T follicular helper cell (primary cell): ENCODE measurements at places on chromosomes 2 and 18.

GRCh38 chr2:236745420-236746210 lies 176.0 kb downstream of the ACKR3 start:
- no peak for DNase-seq

DNA sequence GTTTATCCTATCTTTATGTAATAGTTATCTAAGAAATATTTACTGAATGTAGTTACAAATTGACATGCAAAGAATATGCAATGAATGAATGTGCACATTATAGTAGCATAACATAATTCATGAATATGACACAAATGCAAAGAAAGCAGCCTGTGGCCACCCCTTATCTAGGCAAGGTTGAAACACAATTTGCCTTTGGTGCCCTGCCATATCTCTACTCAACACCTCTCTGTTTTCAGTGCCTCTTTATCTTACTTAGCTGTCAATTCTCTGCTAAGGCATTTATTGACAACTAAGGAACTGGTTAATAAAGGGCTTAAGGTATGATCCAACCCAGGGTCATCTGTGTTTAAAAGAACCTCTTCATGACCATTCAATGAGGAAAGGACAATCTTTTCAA lies 18.9 kb downstream of the REV1 start:
- DNase-seq, result no peak

GRCh38 chr2:230868161-230868946 lies 3.6 kb downstream of the ITM2C start:
- no peak for DNase-seq

- DNase-seq, result no peak
Measured at GRCh38 chr2:11592671-11593574, 59.1 kb downstream of the GREB1 start.

GRCh38 chr2:168604252-168604651 lies 148.2 kb downstream of the CERS6 start:
- DNase-seq, result no peak

- no peak for DNase-seq
Measured at GRCh38 chr18:7987284-7987976, 420.3 kb downstream of the PTPRM start.

- no peak for DNase-seq
Measured at GRCh38 chr2:149924028-149924427, 336.5 kb upstream of the MMADHC start.

DNA sequence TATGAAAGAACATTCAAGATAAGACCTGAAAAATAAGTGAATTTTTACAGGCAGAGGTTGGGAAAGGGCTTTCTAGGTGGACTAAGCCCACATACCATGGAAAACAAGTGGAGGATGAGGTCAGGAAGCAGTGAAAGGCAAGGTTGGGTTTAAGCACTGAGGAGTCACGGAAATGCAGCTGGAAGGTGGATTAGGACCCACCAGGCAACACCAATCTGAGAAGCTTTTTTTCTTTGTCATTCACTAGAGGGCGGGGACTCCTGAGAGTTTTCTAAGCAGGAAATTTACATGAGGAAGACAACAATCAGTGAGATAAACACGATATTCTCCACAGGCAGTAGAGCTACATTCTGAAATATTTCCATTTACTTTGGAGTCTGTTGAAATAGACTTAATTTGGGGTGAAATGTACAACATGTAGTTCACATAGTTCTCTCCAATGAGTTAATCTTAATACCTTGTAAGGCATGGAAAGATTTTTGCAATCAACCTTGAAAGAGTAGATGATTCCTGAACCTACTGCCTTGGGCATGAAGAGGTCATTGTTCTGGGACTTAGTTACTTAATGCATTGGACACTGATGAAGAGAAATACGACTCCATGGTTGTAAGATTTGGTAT lies 40.7 kb downstream of the VIT start:
- DNase-seq, result no peak

- no peak for DNase-seq
Measured at GRCh38 chr2:215969131-215969841, 44.1 kb downstream of the MREG start.

GRCh38 chr2:84963692-84964405 lies 7.1 kb upstream of the KCMF1 start:
- DNase-seq, result no peak

- no peak for DNase-seq
Measured at GRCh38 chr2:120779781-120780283, 44.2 kb downstream of the GLI2 start.

- DNase-seq, result no peak
Measured at GRCh38 chr2:236472720-236473495, 96.7 kb upstream of the ACKR3 start.

GRCh38 chr2:59250307-59250677 lies 1009.2 kb upstream of the FANCL start:
- DNase-seq, result no peak

GRCh38 chr2:189013671-189014448 lies 39.7 kb downstream of the COL3A1 start:
- DNase-seq, result no peak

- DNase-seq, result no peak
Measured at GRCh38 chr2:174663550-174663949, 65.9 kb upstream of the WIPF1 start.

DNA sequence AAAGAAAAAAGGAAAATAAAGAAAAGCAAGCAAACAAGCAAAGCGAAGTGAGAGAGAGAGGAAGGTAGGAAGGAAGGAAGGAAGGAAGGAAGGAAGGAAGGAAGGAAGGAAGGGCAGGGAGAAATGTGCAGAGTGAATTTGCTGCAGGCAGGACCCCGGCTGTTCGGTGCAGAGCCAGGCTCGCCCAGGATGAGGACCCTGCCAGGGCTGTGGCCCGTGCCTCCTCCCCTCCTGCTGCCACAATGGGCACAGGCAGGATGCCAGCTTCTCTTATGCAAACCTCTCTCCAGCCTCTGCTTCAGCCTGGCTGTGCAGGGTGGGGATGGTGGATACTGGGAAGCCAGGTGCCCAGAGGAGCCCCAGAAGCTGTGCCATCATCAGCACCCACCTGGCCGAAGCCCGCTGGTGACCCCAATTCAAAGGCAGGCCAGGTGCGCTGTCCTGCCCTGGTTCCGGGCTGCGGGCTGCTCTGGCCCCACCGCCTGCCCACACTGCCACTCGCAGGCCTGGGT lies 3.2 kb downstream of the GPR17 start:
- DNase-seq, result no peak

- DNase-seq, result no peak
Measured at GRCh38 chr2:68237404-68237803, 14.9 kb downstream of the PPP3R1 start.

DNA sequence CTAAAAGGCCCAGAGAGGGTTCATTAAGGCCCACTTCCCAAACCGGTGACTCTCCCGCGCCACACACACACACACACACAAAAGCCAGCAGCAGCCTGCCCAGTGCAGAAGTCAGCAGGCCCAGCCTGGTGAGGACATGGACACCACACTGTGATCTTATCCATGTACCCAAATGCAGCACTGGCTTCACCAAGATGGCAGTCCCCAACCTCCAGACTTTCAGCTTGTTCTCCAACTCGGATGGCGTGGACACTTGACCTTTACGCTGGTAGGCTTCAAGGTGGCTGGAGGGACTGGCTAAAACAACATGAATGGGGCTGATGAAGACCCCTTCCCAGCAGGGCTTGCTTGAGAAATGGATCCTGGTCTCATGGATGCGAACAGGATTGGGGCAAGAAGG lies 50.4 kb downstream of the TNS1 start:
- DNase-seq, result no peak

DNA sequence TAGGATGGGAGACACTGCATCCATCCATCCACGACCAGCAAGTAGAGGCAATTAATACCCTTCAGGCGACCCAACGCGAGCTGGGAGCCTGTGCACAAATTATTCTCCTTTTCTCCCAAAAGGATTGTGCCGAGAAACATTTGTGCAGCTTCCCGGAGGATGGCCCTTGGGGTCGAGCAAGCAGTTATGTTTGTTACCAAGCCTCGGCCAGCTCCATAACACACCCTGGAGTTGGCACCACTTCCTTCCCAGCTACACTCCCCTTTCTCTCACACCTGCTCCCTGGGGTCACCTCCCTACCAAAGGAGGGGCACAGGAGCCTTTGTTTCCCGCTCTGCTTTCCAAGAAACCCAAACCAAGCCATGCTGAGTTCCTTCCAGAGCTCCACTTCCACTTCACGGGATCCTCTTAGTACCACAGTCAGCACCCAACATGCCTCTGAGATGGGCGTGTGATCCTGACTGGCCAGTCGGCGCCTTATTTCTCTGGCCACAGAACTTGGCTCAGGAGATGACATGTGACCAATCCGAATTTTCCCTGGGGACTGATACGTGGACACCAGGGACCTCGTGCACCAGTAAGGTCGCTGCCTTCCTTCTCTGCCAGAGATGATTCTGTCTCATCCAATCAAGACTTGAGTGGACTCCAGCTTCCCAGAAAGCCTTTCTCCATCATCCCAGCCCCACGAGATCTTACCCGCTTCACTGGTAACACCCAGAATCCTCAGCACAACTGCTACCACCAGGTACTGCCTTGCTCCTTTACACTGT lies 28.5 kb downstream of the GPR55 start:
- no peak for DNase-seq

DNA sequence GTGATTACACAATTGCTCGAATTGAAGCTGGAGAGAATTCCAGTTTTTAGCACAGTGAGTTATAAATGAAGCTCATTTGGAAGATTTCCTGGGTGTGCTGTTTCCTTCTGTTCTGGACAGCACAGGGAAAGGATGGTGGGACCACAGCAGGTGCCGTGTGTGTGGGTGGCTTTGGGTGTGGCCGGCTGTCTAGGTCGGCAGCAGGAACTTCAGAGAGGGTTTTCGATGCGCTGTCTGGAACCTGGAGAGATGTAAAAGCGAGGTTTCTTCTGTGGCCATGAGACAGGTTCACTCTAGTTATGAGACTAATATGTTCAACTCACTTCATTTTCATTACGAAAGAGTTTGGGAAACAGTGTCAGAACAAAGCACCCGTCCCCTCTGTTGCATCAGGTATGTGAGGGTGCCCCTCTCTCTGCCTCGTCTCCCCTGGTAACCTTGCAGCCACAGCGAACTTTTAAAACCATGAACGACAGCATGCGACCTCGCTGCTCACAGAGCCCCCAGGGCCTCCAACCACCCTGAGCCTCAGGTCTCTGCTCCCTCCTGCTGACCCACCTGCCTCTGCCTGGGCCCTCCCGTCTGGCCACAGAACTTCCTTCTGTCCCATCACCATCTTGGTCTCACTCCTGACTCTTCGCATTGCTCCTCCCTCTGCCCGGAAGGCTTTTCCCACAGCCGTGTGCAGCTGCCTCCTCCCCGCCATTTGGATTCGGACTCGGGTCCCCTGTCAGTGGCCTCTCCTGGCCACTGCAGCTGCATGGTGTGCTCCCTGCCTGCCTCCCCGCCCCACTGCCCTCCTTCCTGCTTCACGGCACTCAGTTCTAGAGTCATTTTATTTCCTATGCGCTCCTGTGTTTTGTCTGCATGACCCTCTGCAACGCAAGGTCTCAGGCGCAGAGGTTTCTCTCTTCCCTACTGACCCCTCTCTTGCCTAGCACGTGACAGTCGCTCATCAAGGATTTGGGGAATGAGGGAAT lies 151.2 kb downstream of the NDUFA10 start:
- DNase-seq, result no peak

DNA sequence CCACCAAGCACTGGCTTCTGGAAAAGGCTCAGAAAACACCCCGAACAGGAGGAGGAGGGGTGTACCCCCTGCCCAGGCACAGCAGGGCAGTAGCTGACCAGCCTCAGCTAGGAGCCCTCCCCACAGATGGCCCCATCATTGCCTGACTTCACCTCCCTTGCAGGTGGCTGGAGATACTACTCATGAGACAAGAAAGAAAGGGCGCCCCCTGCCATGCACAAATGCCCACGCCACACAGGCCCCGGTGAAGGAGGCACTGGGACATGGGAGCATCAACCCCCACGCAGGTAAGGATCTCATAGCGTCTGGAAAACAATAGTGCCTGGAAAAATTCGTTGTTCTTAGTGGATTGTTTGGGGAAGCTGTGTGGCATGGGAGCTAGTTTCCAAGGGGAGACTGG lies 240.6 kb downstream of the TFCP2L1 start:
- no peak for DNase-seq

- DNase-seq, result no peak
Measured at GRCh38 chr2:34901739-34902138, 1302.6 kb upstream of the FAM98A start.

GRCh38 chr2:201116115-201116958 lies at the start of gene CFLAR:
TSS of gene CFLAR (plus strand) at chr2:201116164. CDS start at chr2:201129866, 13,702 bp downstream.
- DNase-seq, result peak; percentile 62

DNA sequence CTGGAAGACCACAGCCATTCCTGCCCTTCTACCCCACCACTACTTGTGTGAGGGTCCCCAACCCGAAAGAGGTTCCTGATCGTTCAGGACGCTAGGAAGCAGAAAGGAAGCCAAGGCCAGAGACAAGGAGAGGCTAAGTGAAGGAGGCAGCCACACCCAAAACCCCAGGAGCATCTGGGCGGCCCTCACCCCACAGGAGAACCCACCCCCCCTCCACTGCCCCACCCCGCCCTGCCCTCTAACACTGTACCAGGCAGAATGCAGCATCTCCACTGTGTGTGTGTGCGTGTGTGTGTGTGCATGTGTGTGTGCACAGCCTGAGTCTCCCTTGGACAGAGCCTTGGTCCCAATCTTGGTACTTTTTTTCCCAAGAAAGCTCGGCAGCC lies 207.5 kb upstream of the HAAO start:
- DNase-seq, result no peak

DNA sequence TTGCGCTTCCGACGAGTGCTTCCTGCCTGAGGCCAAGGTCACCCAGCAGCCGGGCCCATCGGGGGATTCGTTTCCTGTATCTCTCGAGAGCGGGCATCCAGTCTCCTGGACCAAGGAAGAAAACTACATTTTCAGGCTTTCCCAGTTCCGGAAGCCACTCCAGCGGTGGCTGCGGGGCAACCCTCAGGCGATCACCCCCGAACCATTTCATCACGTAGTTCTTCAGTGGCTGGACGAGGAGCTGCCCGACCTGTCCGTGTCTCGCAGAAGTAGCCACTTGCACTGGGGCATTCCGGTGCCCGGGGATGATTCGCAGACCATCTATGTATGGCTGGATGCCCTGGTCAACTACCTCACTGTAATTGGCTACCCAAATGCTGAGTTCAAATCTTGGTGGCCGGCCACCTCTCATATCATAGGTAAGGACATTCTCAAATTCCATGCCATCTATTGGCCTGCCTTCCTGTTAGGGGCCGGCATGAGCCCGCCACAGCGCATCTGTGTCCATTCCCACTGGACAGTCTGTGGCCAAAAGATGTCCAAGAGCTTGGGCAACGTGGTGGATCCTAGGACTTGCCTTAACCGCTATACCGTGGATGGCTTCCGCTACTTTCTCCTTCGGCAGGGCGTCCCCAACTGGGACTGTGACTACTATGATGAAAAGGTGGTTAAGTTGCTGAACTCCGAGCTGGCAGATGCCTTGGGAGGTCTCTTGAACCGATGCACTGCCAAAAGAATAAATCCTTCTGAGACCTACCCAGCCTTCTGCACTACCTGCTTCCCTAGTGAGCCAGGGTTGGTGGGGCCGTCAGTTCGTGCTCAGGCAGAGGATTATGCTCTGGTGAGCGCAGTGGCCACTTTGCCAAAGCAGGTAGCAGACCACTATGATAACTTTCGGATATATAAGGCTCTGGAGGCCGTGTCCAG lies 1.0 kb downstream of the MARS2 start:
- DNase-seq, result no peak

DNA sequence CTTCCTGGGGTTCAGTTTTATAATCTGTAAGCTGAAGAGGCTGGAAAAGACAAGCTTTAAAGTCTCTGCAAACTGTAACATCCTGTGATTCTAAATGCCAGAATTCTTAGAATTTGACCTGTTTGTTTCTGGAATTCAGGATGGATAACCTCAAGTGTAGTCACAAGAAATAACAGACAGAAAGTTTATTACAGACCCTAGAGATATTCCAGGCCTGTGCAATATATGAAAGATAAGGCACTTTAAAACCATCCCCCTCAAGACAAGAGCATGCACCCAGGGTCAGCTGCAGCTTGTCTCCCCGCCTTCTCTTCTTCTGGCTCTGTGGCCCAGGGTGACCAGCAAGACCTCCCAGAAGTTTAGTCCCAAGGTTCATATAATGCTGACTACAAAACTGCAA lies 298.7 kb upstream of the ACVR2A start:
- no peak for DNase-seq
